Globus pallidus (tissue), 1 donor: ENCODE measurements at places on chromosomes 7 and 10.
A peak's percentile ranks its signal among the peaks of the same experiment; 100 is the strongest.

- DNase-seq, result no peak
These were observed 68.0 kb upstream of the KLF6 start for GRCh38 chr10:3853016-3853415.

- DNase-seq, result no peak
These were observed 29.2 kb upstream of the APBB1IP start for GRCh38 chr10:26408858-26409494.

GRCh38 chr7:156034397-156034796 is 222.1 kb upstream of the SHH start:
- no peak for DNase-seq

DNA sequence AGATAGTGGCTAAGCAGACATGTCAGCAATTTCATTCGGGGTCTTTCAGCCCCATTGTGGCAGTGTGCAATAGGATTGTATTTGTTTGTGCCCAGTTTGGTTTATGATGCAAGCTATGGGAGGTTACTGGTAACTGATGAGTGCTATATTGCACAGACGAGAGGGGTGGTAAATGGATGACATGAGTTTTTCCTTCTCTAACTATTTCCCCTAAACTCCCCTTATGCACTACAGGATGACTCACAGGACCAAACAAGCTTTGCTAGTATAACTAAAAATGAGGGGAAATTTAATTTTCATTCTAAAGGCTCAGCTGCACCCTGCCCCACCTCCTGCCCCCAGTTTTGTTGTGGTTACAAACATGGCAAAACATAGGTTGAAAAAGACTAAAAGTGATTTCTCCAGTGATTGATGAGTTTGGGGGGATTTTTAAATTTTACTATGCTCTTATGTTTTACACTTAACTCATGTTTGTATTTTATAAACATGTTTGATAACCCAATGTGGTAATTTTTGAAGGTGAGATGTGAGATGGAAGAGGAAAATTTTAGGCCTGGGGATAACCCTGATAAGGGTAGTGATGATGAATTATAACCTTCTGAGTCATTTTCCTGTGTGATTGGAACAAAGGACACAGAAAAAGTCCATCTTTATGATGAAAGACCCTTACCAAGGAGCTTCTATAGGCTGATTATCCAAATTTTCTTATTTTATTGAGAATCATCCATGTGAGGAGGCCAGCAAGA is 60.8 kb upstream of the NAMPT start:
- no peak for DNase-seq

- peak; percentile 7 for DNase-seq
These were observed 16.6 kb downstream of the ACBD5 start for GRCh38 chr10:27223964-27224363.

GRCh38 chr7:129741743-129742213 is 130.3 kb downstream of the NRF1 start:
- DNase-seq, result peak; percentile 73

DNA sequence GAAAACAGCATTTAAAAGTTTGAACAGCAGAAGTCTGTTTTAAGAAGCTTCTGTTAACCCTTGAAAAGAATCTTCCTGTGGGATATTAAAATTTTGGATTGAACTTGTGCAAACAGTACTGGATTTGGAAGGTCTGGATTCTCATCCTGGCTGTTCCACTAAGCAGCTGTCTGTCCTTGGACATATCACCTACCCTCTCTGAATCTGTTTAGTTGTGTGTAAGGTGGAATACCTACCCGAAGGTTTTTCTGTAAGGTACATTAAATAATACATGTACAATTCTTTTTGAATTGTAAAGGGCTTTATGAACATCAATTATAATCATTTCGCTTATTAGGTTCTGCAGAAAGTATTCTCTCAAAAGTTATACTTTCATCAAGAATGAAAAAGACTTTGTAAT is 2.2 kb downstream of the PDCD4 start:
- no peak for DNase-seq

GRCh38 chr10:69792341-69792740 is 9.4 kb upstream of the COL13A1 start:
- peak; percentile 29 for DNase-seq

DNA sequence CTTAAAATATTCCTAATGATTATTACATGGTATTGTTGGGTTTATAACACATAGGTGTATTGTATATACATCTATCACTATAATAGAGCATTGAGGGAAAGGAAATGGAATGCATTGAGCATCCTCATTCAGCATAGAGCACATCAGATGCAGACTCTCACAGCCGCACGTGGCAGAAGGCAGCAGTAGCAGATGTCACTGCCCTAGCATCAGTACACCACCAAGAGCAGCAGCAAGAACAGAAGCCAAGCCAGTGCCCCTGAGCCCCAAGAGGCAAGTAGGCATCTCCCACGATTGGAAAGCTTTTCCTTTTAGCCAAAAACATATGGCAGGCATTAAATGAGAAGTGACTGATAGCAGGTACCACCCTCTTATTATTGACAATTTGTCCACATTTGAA is 510.0 kb downstream of the TNS3 start:
- DNase-seq, result no peak

GRCh38 chr10:8310930-8311329 is 256.4 kb downstream of the GATA3 start:
- DNase-seq, result no peak

DNA sequence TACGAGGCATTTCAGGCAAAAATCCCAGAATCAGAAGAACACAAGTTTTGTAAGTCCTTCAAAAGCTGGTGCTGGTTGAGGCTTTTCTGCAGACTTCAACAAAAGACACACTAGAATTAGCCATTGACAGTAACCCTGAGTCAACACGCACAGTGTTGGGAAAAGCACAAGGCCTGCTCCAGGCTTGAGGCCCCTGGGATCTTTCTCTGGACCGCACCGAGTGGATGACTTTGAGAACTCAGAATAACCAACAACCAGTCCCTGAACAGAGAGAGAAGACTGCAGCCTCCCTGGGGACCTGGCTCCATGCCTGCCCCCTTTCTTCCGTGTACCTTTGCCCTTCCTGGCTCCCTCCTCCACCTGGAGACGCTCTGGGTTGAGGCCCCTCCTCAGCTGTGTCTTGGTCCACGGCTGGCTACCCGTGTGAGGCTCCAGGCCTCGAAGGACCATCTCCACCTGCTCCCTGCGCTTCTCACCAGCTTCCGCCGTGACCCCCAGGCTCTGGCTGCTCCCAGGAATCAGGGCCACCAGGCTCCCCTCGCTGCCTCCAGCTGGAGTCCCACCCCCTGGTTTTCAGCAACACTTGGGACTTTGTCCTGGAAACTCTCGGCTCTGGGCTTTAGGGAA is 28.4 kb downstream of the DIP2C start:
- peak; percentile 61 for DNase-seq

- no peak for DNase-seq
These were observed 210.5 kb downstream of the CHCHD3 start for GRCh38 chr7:132871419-132871818.

- DNase-seq, result no peak
These were observed 156.1 kb downstream of the WDR11 start for GRCh38 chr10:121007264-121007663.

GRCh38 chr10:88833723-88834122 is 17.9 kb downstream of the ANKRD22 start:
- DNase-seq, result no peak

DNA sequence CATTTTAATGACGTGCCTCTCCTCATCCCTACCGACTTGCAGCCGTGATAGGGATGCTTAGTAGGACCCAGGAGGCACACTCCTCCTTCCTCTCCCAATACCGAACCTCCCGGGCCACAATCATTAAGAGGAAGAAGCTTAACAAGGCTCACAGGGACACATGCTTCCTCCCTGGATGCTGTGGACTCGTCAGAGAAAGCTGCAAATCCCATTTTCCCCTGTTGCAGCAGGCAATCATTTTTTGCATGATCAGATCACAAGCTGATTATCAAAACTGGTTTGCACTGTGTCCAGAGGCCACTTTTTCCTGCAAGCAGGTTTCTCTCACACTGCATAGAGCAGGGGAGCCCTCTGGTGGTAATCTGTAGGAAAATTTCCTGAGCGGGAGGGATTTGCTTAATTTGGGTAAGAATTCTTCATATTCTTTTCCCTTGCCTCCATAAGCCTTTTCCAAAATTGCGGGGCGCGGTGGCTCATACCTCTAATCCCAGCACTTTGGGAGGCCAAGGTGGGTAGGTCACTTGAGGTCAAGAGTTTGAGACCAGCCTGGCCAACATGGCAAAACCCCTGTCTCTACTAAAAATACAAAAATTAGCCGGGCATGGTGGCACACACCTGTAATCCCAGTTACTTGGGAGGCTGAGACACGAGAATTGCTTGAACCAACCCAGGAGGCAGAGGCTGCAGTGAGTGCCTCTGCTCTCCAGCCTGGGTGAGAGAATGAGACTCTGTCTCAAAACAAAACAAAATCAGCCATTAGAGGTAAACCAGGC is 16.1 kb upstream of the LAMB4 start:
- DNase-seq, result peak; percentile 69

- DNase-seq, result no peak
These were observed 638.4 kb downstream of the GALNT17 start for GRCh38 chr7:71770269-71770907.

DNA sequence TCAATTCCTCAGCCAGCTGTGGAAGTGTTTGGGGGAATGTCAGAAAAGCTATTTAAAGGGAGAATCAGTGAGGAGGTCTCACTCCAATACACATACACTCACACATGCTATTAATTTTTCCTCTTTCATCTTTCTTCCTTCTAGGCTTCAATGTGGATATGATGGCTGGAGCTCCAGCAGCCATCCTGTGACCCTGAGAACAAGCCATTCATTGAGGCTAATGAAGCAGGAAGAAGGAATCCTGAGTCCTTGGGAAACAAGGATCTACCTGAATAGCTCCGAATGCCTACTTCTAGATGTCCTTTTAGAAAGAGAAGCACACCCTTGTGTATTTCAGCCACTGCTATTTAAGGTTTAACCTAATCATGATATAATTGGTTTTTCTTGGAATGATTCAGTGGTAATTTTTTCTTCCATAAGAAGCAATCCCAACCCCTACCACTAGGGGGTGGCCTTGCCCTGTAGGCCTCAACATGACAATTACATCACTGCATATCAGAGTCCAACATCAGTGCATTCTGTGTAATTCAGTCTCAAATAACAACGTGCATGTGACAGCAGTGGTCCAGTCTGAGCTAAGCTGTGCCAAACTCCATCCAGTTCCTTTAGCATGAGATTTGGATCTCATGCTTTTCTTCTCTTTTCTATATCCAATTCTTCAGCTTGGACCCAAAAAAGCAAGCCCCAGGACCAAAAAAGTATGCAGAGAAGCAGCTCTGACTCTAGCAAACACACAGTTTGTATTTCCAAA is 85.3 kb upstream of the ANKRD1 start:
- peak; percentile 93 for DNase-seq

GRCh38 chr10:110600487-110601101 is 33.1 kb downstream of the SMC3 start:
- peak; percentile 58 for DNase-seq

DNA sequence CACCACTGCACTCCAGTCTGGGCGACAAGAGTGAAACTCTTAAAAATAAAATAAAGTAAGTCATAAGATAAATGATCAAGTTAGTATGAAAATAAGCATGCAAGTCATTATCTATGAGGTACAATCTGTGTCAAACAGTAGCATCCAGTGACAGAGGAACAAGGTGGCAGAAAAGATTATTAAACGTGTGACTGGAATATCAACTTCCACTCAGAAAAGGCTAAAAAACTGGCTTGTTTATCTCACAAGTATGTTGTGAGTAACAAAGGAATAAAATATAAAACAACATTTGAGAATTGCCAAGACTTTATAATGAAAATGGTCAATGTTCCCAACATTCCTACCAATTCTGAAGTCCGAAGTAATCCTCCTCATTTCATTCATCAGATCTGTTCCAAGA is 30.3 kb downstream of the ITGB1 start:
- DNase-seq, result no peak

DNA sequence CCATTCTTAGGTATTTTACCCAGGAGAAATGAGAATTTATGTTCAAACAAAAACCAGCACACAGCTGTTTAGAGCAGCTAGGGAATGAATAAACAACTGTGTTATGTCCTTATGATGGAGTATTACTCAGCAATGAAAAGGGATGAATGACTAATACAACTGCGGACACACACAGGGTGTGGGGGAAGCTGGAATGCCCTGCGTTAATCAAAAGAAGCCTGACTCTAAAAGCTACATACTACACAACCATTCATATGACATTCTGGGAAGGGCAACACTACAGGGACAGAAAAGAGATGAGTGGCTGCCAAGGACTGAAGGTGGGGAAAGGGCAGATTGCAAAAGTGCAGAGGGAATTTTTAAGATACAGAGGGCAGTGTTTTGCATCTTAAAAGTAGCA is 64.0 kb downstream of the DLG5 start:
- DNase-seq, result no peak

DNA sequence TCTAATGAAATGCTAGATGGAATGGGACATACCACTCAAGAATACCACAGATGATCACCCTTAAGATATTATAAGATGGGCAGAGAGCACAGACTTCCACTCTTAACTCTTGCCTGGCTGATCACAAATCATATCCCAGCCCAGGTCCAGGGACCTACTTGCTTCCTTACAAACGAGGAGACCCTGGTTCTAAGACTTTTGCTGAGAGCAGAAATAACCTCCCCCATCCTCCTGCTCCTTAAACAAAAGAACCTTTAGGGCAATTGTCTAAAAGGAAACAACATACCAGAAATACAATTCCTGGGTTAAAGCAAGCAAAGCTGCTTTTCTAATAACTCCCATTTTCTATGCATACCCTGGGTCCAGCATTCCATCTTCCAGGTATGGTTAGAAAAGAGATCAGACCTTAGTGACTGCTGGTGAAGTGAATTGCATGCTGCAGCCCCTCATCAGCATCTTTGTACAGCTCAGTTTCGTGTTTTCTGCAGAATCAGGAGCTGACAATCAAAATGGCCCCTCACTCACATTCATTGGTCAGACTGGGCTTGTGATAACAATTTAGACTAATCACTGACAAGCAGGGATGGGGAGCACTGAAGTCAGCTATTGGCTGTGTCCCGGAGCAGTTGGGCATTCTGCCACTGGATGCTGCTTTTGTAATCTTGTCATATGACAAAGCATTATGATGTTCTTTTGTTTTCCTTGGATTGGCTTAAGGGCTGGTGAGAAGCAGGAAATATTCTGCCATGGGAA is 14.6 kb downstream of the IFIT3 start:
- DNase-seq, result peak; percentile 97

DNA sequence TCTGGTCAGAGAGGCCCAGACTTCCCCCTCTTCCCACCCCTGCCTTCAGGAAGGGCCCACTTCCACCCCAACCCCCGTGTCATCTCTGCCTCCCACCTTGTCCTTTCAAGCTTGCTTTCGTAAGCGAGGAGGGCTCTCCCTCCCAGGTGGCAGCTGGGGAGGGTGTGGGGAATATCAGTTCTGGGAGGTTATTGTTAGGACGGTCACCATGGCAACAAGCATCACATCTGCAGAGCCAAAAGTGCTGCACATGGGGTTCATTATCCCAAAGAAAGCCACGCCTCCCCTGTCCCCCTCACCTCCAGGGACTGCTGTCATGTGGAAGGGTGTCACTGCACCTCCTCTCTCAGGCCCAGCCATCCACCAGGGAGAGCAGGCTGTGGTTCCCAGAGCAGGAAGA is 2.6 kb upstream of the CAMK2B start:
- DNase-seq, result no peak

- peak; percentile 41 for DNase-seq
These were observed 122.7 kb downstream of the PRKAG2 start for GRCh38 chr7:151754142-151754590.
